Testis (tissue), 5 donors: ENCODE measurements at places on chromosomes 4 and X. TPM values are rescaled to one million over a fixed set of nuclear protein-coding genes. Genes with fewer than 3 reads are reported as not detected.

Gene SORCS2
- total RNA-seq: 2.9 TPM

Gene LRAT
- 4.6 TPM for total RNA-seq

Gene TMEM271
- 1.7 TPM for total RNA-seq

Gene XIAP
- 26.5 TPM for total RNA-seq

Gene DCAF12L2
- 64.9 TPM for total RNA-seq

Gene TBC1D9
- 9.8 TPM for total RNA-seq

Gene MAN2B2
- 17.0 TPM for total RNA-seq

Gene MGAT4D
- total RNA-seq: 14.8 TPM

GRCh38 chr4:19540859-19541540 lies 710.7 kb upstream of the SLIT2 start:
- no peak for DNase-seq

- DNase-seq: no peak
These were observed 60.7 kb downstream of the HPGD start for GRCh38 chr4:174461466-174462106.

- peak; percentile 37 for DNase-seq
These were observed at the start of gene RPS6KA6 for GRCh38 chrX:84187533-84188319. Gene RPS6KA6, minus strand, starts transcription at chrX:84188199. Its CDS starts 300 bp downstream, at chrX:84187899.

- DNase-seq: no peak
These were observed 63.2 kb upstream of the FAM47B start for GRCh38 chrX:34879346-34879745.

DNA sequence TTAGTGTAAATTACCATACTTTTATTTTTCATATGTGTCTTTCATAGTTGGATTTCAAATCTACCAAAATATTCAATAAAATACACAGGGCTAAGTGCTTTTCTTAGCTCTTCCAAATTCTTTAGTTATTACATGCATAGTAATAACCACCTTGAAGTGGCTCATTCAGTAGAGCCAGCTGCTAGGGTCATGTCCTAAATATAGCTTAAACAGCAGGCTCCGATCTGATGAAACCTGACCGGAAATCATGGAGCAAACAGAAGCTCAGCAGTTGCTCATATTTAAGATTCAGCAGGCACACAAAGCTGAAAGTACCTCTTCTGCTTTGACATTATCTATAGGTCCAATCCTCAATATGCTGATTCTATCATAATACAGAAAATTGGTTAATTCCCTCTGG lies 1470.4 kb downstream of the ADGRL3 start:
- DNase-seq: no peak

- no peak for DNase-seq
These were observed 47.9 kb upstream of the ITM2A start for GRCh38 chrX:79415056-79415455.

GRCh38 chr4:2350982-2351381 lies 67.5 kb downstream of the ZFYVE28 start:
- peak; percentile 12 for DNase-seq

DNA sequence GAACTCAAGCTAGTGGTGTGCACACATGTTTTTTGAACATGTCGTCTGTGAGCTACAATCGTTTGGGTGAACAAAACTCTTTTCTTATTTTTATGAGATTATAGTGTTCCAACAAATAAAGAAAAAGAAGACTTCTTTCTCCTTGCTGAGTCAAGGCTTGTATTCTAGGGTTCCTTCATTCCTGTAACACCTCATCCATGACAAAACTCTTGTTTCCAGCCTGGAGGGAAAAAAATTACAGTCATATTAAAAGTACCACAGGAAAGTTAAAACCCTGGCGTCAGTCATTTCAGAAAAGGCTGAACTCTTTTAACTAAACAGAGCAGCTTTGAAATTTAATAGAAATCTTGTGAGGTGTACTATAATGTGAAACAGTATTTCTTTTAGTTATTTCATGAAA lies 79.2 kb upstream of the BOD1L1 start:
- no peak for DNase-seq

GRCh38 chrX:24696294-24696693 lies 2.6 kb downstream of the POLA1 start:
- DNase-seq: no peak
